ENCODE measurements at places on chromosomes 11 and 22.

DNA sequence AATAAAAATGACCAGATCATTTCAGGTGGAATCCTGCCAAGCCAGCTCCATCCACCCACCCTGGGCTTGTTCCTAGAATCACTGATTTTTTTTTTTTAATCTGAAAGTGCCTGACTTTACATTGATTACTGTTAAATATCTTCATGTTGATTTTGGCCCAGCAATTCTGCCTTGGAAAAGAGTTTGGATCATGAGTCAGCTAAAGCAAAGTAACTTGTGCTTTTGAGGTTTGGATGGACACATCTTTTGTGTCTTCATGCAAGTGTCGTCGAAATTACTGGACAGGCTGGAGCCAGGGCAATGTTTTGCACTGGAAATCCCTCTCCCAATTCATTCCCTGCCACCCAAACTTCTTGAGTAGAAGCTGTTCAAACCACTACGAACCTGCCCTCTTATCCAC lies 164.0 kb upstream of the SYT13 start:
- DNase-seq: peak; percentile 20

DNA sequence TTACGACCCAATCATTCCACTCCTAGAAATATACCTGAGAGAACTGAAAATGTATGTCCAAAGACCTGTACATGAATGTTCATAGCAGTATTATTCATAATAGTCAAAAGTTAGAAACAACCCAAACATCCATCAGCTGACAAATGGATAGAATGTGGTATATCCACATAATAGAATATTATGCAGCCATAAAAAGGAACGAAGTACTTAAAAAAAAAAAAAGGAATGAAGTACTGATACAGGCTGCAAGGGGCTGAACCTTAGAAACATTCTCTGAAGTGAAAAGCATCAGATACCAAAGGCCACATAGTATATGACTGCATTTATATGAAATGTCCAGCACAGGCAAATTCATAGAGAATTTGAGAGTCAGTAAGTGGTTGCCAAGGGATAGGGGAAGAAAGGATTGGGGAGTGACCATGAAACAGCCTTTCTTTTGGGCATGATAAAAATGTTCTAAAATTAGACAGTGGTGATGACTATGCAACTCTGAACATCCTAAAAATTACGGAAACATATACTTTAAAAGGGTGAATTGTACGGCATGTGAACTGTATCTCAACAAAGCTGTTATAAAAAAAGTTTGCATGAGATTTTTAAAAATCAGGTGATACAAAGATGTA lies 1.8 kb downstream of the TPST2 start:
- DNase-seq: peak; percentile 34

DNA sequence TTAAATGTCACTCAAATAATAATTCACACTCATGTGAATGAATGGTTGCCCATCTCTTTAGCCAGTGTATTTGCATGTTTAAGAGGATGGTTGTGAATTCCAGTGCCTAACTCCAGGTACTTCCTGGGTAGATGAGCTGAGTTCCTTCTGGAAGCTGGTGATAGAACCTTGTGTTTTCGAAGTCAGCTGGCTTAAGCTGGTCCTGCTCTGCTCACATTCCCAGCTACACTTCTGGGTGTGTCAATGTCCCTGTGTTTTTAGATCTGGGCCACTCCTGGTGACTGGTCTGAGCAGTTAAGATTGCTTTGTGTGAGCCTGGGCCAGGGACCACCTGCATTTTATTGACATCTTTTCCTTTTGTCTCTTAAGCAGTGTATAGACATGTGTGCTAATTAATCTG lies 10.6 kb downstream of the TEAD1 start:
- no peak for DNase-seq

DNA sequence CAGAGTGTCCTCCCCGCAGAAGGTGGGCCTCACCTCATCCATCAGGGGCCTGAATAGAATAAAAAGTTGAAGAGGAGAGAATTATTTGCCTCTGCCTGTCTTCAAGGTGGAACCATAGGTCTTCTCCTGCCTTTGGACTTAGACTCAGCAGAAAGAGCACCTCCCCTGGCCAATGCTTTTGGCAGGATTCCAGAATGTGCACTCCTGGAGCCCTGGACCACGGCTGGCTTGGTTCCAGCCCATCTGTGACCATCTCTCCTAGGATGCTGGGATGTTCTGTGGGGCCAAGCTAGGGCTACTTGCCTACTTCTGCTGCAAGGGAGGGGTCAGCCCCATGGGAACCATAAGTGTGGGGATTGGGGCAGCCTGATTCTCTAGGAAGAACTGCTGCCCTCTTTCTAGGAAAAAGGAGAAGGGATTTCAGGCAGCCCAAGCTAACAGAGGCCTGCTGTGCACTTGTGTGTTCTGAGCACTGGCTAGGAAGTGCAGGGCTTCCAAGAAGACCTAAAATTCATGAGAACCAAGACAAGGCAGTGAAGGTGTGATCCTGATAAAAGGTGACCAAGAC lies 32.2 kb upstream of the SHANK2 start:
- no peak for DNase-seq

DNA sequence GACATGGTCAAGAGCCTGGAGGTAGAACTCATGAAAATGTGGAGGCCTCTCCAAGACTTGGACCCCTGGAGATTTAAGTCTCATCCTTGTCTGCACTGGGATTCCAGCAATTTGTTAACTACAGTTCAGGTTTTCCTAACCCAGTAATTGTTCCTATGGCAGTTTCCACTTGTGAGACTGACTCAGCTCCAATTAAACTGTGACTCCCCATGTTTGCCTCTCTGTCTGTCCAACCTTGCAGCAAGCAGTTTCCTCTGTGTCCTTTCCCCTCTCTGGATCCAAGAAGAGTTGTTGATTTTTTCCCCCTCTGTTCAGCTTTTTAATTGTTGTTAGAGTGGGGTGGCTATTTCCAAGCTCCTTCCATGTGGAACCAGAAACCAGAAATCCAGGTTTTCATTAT lies 16.2 kb upstream of the ARHGAP20 start:
- DNase-seq: no peak

DNA sequence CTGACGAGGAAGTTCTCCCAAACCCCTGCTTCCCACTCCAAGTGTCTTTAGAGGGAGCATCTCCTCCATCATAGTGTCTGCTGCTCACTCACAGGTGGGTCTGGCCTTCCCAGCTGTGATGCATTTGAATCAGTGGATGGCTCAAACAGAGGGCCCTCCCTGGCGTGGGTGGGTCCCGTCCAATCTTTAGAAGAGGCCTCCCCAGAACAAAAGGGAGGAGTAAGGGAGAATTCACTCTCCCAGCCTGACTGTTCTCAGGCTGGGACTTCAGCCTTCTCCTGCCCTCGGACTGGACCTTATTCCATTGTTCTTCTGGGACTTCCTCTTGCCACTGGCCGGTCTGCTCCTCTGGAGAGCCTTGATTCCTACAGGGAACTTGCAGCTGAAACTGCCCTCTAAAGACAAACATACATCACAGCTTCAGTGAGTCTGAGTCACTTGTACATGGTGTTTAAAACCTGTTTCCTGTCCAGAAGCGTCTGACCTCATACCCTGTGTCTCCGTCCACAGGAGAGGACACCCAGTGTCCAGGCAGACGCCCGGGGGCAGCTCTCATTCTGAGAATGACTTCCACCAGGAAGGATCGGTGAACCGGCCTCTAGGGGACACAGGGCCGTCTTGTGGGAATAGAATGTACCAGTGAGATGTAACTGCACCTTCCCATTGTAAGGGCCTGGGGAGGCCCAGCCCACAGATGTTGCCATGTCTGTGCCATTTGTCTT lies 234.7 kb downstream of the BRD1 start:
- DNase-seq: no peak

DNA sequence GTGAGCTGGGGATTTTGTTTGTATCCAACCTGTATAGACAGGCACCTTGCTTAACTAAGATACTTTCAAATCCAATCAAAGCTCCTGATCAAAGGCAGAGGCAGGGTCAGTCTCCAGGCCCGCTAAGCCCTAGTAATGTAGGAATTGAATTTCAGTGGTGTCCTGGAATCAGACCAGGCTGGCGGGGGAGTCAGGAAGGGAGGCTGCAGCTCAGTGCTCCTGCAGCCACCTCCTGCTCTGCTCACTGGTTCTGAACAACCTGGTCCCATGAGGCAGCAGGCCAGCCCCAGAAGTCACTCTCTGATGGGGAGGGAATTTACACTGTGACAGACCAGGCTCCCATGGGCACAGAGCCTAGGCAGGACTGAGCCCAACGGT lies 38.5 kb upstream of the GALNT18 start:
- DNase-seq: no peak

DNA sequence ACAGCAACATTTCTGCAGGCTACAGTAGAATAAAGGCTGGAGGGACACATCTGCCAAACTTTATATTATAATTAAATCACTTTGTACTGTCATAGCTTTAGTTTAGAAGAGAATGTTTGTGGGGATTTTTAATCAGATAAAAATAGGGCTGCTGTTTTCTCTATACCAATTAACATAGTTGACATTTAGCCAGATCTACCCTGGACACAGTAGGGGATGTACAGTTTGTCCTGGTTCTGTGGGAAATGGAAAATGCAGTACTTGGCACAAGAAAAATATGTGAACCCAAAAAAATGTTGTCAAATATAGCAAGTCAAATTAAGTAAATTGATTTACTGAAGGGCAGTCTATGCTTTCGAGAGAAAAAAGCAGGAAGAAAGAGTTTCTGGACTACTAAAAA lies 20.8 kb upstream of the PICALM start:
- DNase-seq: peak; percentile 92

DNA sequence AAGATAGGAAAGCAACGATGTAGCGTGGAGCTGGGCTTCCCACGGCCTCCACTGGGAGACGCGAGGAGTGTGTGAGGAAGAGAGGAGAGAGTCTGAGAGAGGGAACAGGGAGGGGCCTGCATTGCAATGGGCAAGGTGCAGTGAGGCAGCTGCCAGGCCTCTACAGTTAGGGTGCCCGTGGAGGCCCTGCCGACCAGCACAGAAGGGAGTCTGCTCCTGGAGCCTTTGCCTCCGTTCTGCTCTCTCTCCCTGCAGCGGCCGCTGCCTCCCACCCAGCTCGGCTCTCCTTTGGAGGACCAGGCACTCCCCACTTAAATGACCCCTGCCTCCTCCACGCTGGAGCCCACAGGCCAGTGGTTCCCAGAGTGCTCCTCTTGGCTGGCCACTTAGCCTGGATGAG lies 181.7 kb downstream of the EFCAB6 start:
- no peak for DNase-seq

DNA sequence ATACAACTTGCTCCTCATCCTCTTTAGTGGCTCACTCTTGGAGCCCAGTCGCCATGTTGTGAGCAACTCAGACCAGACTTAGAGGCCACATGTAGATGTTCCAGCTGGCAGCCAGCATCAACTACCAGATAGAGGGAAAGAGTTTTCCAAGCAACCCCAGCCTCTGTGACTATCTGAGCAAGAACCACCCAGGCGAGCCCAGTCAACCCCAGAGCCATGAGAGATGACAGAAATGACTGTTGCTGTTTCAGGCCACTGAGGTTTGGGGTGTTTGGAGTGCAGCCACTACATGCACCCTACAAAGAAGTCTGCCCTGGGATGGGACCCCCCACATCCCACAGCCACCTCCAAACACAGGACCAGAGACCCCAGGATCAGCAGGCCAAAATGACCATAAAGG lies 24.8 kb upstream of the CLDN5 start:
- no peak for DNase-seq

DNA sequence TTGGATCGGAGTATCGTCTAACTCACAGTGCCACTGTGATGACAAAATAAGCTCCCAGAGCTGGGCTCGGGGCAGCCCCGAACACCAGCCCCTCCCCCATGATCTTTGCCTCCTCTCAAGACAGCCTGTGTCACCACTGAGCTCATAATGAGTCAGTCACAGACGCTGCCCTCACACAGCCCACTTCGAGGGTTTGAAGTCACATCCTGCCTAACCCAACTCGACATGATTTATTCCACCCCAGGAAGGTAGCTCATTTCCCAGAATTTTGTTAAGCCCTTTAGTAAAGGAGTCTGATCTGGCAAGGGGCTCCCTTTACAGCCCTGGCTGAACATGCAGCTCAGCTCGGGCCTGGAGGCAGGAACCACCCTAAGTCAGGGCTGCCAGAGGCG lies 22.8 kb downstream of the MYH9 start:
- peak; percentile 97 for DNase-seq

GRCh38 chr22:22803285-22803853 lies 84.2 kb upstream of the IGLL5 start:
- DNase-seq: no peak

- DNase-seq: no peak
Observed at GRCh38 chr11:7787239-7787638, 9.5 kb downstream of the OR5P2 start.

- peak; percentile 65 for DNase-seq
Observed at GRCh38 chr22:35312198-35313059, 12.7 kb downstream of the TOM1 start.

GRCh38 chr22:47180796-47181195 lies 418.3 kb downstream of the TBC1D22A start:
- no peak for DNase-seq

DNA sequence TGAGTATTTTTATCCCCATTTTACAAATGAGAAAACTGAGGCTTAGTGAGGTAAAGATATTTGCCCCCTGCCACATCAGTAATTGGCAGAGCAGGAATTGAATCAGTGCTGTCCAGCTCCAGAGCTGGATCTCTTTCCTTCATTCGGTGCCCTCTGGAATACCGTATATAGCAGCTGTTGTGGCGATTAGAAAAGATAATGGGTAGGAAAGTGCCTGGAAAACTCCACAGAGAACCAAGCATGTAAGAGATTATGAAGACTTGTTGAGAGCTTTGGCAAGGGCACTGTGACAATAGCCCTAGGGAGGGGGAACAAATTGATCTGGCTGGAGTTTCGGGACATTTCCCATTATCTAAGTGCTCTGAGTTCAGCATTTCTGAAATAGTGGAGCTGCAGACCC lies 82.5 kb upstream of the TEAD1 start:
- no peak for DNase-seq

- DNase-seq: no peak
Observed at GRCh38 chr11:127412722-127413380, 412.3 kb upstream of the KIRREL3 start.

DNA sequence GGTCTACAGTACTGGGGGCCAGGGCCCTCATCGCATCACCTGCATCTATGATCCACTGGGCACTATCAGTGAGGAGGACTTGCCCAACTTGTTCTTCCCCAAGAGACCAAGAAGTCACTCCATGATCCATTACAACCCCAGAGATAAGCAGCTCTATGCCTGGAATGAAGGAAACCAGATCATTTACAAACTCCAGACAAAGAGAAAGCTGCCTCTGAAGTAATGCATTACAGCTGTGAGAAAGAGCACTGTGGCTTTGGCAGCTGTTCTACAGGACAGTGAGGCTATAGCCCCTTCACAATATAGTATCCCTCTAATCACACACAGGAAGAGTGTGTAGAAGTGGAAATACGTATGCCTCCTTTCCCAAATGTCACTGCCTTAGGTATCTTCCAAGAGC lies 3.8 kb upstream of the PPFIBP2 start:
- DNase-seq: no peak

GRCh38 chr11:450809-451451 lies 851 bp downstream of the PTDSS2 start:
- peak; percentile 68 for DNase-seq

- peak; percentile 56 for DNase-seq
Observed at GRCh38 chr11:121415856-121416255, 36.3 kb upstream of the SORL1 start.
